ENCODE measurements at places on chromosomes 16 and 17. TPM values are rescaled to one million over a fixed set of nuclear protein-coding genes. Genes with fewer than 3 reads are reported as not detected.

- no peak for DNase-seq
Measured at GRCh38 chr16:50985733-50986132, 165.3 kb downstream of the SALL1 start.

DNA sequence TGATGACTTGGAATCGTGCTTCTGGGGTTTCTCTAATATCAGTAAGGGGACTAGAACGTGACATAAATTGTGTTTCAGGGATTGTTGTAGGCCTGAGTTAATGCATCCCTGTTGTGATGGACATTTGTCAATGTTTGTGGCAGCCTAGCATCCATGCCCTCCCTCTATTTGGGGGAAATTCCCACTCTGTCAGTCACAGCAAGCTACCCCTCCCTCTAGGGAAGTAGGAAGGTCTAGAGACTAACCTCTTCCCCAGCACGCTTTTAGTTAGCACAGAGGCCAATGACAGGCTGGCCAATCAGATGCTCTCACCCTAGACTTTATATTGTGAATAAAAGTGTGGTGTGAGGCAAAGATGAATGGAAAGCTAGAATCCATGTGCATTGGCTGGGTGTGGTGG is 32.4 kb upstream of the NF1 start:
- no peak for DNase-seq

DNA sequence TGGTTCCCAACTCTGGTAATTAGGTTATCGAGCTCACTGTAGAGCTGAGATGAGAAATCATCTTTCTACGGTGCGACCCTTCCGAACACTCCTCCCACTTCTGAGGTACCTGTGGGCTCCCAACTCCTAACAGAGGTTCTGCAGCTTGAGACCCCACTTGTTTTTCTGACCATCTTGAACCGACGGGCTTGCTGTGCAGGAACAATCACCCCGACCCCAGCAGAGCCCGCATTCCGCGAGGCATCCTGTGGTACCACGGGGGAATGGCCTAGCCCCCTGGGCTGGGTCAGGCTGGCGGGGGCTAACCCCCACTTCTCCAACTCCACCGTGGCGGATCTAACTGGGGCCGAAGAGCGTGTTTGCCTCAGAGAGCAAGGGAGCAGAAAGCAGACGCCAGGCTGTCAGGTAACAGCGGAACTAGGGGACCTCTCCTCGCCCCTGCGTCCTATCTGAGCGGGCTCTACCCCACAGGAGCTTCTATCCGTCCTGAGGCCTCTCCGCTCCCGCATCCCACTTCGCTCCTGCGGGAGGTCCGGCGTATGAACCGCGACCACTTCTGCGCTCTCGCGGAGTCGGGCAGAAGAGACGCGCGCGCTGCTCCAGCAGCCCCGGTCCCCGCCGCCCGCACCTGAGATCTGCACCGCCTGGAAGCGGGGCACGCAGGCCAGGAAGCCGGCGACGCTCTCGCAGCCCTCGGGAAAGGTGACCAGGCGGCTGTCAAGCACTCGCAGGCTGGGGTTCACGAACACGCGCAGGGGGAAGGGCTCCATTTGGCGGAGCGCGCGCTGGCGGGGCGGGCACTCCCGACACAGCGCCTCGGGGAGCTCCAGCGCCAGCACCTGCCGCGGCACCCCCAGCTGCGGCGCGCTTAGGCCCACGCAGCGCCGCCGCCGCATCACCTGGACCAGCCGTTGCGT is 761 bp downstream of the PDF start:
- DNase-seq, result peak; percentile 26

The TBX4 gene
- 35.2 TPM for total RNA-seq

The TMEM106A gene
- 0.77 TPM for total RNA-seq

GRCh38 chr17:31511195-31511578 is 119.7 kb downstream of the RAB11FIP4 start:
- DNase-seq, result no peak

GRCh38 chr17:68161644-68162428 is 86.0 kb upstream of the AMZ2 start:
- no peak for DNase-seq

- DNase-seq, result no peak
Measured at GRCh38 chr16:87161822-87162676, 155.1 kb downstream of the C16orf95 start.

All from fibroblast of lung (primary cell).